A375 (cell line): ENCODE measurements at places on chromosomes 12 and 14. TPM values are rescaled to one million over a fixed set of nuclear protein-coding genes. Genes with fewer than 3 reads are reported as not detected.

CLEC1B gene
- not detected in 2 replicates for total RNA-seq

AMDHD1 gene
- 0.40 and 0.45 TPM in 2 replicates for total RNA-seq

HOXC5 gene
- total RNA-seq, result 0.19 and 0.58 TPM in 2 replicates

CCDC177 gene
- total RNA-seq, result not detected in 2 replicates

CCDC184 gene
- total RNA-seq, result 0.53 and 0.82 TPM in 2 replicates

TCTN2 gene
- 8.7 and 12.5 TPM in 2 replicates for total RNA-seq

DCN gene
- 0.56 TPM in 1 of 2 replicates, not detected in the other for total RNA-seq

TAS2R42 gene
- total RNA-seq, result not detected in 2 replicates

ITGB7 gene
- total RNA-seq, result 2.2 and 5.1 TPM in 2 replicates

PTHLH gene
- 17.9 and 21.7 TPM in 2 replicates for total RNA-seq

NEUROD4 gene
- not detected in 2 replicates for total RNA-seq

PRKD1 gene
- 3.1 and 4.9 TPM in 2 replicates for total RNA-seq

LTBR gene
- total RNA-seq, result 118 and 138 TPM in 2 replicates

OAS1 gene
- 9.7 and 10.7 TPM in 2 replicates for total RNA-seq

PLBD2 gene
- 8.4 and 15.1 TPM in 2 replicates for total RNA-seq

ANO2 gene
- total RNA-seq, result 0.21 and 0.72 TPM in 2 replicates

ST8SIA1 gene
- 1.3 and 1.9 TPM in 2 replicates for total RNA-seq

STAB2 gene
- not detected in 2 replicates for total RNA-seq

TAS2R20 gene
- 0.24 and 0.91 TPM in 2 replicates for total RNA-seq

PRR4 gene
- 9.5 and 14.6 TPM in 2 replicates for total RNA-seq

SUPT16H gene
- 104 and 106 TPM in 2 replicates for total RNA-seq

KRT8 gene
- total RNA-seq, result 32.2 and 33.6 TPM in 2 replicates

PTCSC3 gene
- total RNA-seq, result not detected in 2 replicates

CBLN3 gene
- total RNA-seq, result 0.75 and 0.96 TPM in 2 replicates

SLC41A2 gene
- 4.7 and 7.7 TPM in 2 replicates for total RNA-seq

LRFN5 gene
- total RNA-seq, result 0.04 and 0.24 TPM in 2 replicates

SMCO2 gene
- total RNA-seq, result 0.45 TPM in 1 of 2 replicates, not detected in the other

ITGA7 gene
- 6.5 and 6.9 TPM in 2 replicates for total RNA-seq

SCN8A gene
- total RNA-seq, result 2.0 and 5.9 TPM in 2 replicates

DBX2 gene
- not detected in 2 replicates for total RNA-seq

ATXN2 gene
- total RNA-seq, result 20.0 and 32.9 TPM in 2 replicates

KRT4 gene
- total RNA-seq, result not detected in 2 replicates

SRRM4 gene
- not detected in 2 replicates for total RNA-seq

SERPINA12 gene
- not detected in 2 replicates for total RNA-seq

CLEC9A gene
- not detected in 2 replicates for total RNA-seq

SPX gene
- total RNA-seq, result 1.2 and 2.4 TPM in 2 replicates

PROX2 gene
- total RNA-seq, result not detected in 2 replicates

ATP2A2 gene
- total RNA-seq, result 101 and 122 TPM in 2 replicates

ZNF664 gene
- 46.3 and 62.8 TPM in 2 replicates for total RNA-seq

GARIN6 gene
- total RNA-seq, result not detected in 2 replicates

IQSEC3 gene
- under 0.01 and 0.04 TPM in 2 replicates for total RNA-seq

PTPRO gene
- 1.4 and 5.2 TPM in 2 replicates for total RNA-seq

PRDM4 gene
- total RNA-seq, result 26.8 and 27.2 TPM in 2 replicates

RIPK3 gene
- total RNA-seq, result not detected in 2 replicates

CD4 gene
- 0.04 TPM in 1 of 2 replicates, not detected in the other for total RNA-seq

ARMH4 gene
- 0.03 TPM in 1 of 2 replicates, not detected in the other for total RNA-seq

DEGS2 gene
- not detected in 2 replicates for total RNA-seq

ATXN3 gene
- 36.2 and 43.9 TPM in 2 replicates for total RNA-seq

TBC1D30 gene
- 5.3 and 6.0 TPM in 2 replicates for total RNA-seq

TSHR gene
- not detected in 2 replicates for total RNA-seq

SDS gene
- total RNA-seq, result not detected in 2 replicates

POLE2 gene
- 11.4 and 13.8 TPM in 2 replicates for total RNA-seq

FGF6 gene
- total RNA-seq, result not detected in 2 replicates

PMEL gene
- 1.0 and 1.5 TPM in 2 replicates for total RNA-seq
